Pulmonary artery endothelial cell (primary cell): ENCODE measurements at places on chromosomes 2 and 18.

- no peak for DNase-seq
These were observed 62.8 kb downstream of the CYB5A start for GRCh38 chr18:74229005-74229404.

GRCh38 chr2:24024018-24024417 lies 14.1 kb downstream of the MFSD2B start:
- no peak for DNase-seq

GRCh38 chr2:215362562-215362904 lies 50.7 kb downstream of the ATIC start:
- no peak for DNase-seq

- DNase-seq, result no peak
These were observed 344.5 kb upstream of the TNP1 start for GRCh38 chr2:217204358-217204757.
